ENCODE measurements at places on chromosomes 3 and 15.

DNA sequence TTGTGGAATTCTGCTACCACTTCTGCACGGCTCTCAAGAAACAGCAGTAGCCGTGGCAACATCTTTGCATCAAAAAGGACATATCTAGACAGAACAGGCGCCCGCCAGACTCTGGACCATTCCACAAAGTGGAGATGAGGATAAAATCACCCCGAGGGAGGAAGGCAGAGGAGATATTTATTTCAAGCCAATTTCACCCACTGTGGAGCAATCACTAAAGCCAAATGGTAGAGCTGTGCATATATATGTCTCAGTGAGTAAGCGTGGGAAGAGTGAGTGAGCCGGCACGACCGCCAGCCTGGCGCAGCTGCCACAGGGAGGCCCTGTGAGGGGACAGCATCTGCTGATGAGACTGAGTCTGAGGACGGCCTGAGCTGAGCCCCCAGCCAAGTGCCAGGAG is 111.3 kb downstream of the MEGF11 start:
- DNase-seq, result no peak

DNA sequence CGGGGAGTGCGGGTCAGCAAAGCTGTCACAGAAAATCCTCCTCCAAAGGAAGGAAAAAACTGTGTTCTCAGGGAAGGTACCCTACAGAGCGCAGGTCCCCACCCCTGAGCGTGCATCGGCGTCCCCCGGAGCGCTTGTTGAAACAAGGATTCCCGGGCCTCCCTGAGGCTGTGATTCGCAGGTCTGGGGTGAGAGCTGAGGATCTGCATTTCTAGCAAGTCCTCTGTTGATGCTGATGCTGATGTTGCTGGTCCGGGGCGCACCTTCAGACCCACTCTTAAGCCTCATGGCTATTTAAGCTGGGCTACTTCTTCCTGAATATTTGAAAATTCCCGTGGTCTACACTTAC is 226.2 kb upstream of the IGF1R start:
- no peak for DNase-seq

DNA sequence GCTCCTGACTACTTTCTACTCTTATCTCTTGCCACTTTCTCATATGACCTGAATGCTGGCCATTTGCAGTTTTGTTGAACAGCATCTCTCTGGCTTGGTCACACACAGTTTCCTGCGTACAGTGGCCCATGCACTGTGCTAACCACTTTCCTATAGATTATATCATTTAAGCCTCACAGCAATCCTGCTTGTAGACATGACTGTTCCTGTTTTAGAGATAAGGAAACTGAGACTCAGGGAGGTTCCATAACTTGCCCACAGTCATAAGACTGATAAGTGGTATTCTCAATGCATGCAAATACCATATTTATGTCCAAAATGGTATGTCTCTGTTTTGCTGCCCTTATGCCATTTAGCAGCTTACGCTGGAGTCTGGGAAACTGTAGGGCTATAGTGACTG is 229.5 kb downstream of the NR1D2 start:
- no peak for DNase-seq

GRCh38 chr15:34122771-34123183 is 20.9 kb downstream of the PGBD4 start:
- no peak for DNase-seq

GRCh38 chr3:16534640-16535262 is 21.3 kb upstream of the RFTN1 start:
- DNase-seq, result no peak

GRCh38 chr15:38860253-38860652 is 295.6 kb upstream of the RASGRP1 start:
- DNase-seq, result no peak

DNA sequence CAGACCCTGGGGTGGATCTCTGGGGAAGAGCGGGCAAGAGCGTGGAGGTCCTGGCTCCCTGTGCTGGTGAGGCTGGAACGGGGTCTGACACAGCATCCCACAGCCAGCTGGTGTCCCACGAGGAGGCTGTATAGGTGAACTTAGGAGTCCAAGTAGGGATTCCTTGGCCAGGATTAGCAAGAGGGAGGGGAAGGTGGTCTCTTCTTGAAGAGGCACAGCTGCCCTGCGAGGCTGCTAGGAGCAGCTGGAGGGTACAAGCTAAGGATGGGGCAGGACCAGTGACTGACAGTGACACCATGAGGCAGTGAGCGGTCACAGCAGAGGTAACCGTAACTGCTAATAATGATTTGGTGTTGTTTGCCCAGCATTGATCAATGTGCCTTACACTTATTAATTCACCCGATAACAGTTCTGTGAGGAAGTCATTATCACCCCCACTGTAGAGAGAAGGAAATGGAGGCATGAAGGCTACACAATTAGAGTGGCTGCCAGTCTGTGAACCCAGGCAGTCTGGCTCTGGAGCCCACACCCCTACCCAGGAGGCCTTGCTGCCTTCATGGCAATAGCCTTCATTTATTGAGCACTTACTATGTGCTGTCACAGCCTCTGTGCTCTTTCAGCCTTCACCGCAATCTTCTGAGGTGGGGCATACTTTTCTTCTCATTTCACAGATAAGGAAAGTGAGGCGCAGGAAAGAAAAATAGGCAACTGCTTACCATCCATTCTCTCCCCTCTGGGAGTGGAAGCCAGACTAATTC is 59.4 kb downstream of the TMEM44 start:
- DNase-seq, result peak; percentile 40

GRCh38 chr3:8964436-8965370 is 1.4 kb upstream of the RAD18 start:
- DNase-seq, result no peak

GRCh38 chr3:151404316-151404715 is 19.8 kb upstream of the P2RY12 start:
- DNase-seq, result no peak

- no peak for DNase-seq
Measured at GRCh38 chr3:45180899-45181298, 34.7 kb upstream of the CDCP1 start.

DNA sequence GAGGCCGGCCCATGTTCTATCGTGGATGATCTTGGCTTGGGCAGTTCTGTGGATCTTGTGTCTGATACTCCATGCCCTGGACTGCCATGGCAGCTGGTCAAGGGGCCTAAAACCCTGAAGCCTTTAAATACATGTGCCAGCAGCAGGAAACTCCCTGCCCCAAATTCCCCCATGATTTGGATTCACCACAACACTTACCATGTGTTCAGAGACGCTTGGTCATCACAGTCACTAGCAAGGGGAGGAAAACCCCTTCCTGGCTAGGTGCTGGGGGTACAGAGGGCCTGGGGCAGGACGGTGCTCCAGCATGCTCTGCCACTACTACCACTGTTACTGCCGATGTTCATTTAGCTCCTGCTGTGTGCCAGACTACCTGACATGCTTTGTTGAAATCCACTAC is 94.4 kb downstream of the DNAJB8 start:
- DNase-seq, result no peak

DNA sequence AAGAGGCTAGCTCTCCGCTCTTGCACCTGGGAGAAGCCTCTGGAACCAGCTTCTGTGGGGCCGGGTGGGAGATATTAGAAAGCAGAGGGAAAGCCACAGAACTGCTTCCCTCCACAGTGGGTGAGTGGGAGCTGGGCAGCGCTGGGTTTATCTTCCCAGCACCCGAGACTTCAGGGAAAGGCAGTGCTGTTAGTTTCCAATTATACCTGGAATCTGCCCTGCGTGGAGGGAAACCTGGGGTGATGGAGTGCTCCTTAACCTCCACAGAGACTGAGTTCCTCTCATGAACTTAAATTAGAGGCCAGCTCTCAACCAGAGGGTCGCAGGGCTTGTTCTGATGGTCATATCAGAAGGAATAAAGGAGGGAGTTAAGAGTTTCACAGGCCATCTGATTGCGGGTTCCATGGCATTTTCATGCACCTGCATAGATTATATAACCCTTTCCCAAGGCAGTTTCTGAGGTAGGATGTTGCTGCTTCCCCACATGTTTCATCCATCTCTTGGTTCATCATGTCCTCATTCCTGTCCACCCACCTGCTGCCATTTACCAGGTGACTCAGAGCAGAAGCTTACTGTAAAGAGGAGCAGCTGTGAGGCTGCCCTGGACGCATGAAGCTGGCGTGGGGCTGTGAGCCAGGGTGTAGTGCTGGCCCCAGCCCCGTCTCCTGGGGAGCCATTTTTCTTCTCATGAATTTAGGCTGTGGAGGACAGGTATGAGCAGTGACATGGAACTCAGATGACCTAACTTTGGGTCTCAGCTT is 42.5 kb downstream of the CA12 start:
- no peak for DNase-seq

- DNase-seq, result no peak
Measured at GRCh38 chr15:68419301-68420175, 12.4 kb downstream of the ITGA11 start.

- DNase-seq, result no peak
Measured at GRCh38 chr3:177194299-177194698, 3.0 kb downstream of the TBL1XR1 start.

DNA sequence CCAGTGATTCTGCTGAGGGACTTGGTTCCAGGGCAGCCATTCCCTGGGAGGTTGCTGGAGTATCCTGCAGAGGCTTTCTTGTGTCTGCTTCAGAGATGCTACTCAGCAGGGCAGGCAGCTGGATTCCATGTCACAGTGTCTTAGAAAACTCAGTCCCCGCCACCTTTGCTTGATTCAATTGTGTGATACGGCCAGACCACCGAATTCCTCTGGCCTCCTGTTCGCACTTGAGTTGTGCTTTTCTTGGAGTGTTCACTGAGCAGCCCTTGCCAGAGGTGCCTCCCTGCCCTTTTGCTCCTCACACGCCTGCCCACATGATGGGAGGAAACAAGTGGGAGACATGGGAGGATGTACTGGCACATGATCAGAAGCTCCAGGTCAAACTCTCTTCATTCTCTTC is 19.6 kb upstream of the SHC4 start:
- DNase-seq, result no peak

DNA sequence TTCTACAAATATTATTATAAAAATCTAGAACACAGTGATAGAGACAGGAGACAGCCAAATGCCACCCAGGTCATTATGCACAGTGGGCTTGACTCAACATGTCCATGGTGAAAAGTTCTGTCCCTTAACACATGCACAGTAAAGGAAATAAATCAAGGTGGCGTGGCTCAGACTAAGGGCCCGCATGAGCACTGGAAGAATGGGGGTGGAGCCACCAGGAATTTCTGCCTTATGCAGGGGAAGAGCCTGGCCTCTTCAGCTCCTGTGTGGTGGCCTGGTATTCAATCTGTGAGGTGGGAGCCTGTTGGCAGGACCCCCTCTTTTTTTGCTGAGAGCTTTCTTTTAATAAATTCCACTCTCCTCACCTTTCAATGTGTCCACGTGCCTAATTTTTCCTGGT is 17.2 kb upstream of the SPG21 start:
- DNase-seq, result no peak

DNA sequence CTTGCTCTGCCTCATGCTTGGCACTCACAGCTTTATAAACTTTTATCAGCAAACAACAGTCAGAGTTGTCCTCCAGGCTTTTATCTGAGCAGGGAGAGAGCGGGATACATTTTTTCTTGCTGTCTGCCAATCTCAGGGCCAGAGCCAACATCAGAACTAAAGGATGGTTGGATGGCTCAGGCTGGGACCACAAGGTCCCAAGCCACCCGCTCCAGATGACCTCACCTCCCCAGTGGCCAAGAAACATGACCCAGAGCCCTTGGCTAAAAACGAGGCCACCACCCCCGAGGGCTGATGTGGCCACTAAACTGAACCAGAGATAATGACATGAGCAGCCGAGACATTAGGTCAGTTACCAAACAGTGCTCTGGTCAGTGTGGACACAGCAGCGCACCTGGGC is 18.8 kb upstream of the SPATA12 start:
- no peak for DNase-seq

All from activated CD4-positive, alpha-beta T cell treated with anti-CD3 and anti-CD28 coated beads, Interleukin-2, Interleukin-4, amounts not matched to agents 100 ng/mL and 50 ng/mL, durations not matched to agents 16 hours and 8 hours (primary cell).